ENCODE measurements at places on chromosomes 1 and 21. TPM values are rescaled to one million over a fixed set of nuclear protein-coding genes. Genes with fewer than 3 reads are reported as not detected.

PBX1 gene
- not detected for total RNA-seq

BSND gene
- total RNA-seq, result not detected

QSOX1 gene
- total RNA-seq, result 60.3 TPM

DMRTA2 gene
- 1.1 TPM for total RNA-seq

OR2M4 gene
- total RNA-seq, result not detected

CLEC20A gene
- total RNA-seq, result not detected

Data from natural killer cell treated with Interleukin-12 subunit alpha and Interleukin-12 subunit beta and Interleukin-15 and Interleukin-18, amount 100 ng/mL, for 72 hours (primary cell).